CD4-positive, alpha-beta T cell treated with Interleukin-12 subunit alpha and Interleukin-12 subunit beta, for 1 hour (primary cell): ENCODE measurements at places on chromosomes 3 and 15.

DNA sequence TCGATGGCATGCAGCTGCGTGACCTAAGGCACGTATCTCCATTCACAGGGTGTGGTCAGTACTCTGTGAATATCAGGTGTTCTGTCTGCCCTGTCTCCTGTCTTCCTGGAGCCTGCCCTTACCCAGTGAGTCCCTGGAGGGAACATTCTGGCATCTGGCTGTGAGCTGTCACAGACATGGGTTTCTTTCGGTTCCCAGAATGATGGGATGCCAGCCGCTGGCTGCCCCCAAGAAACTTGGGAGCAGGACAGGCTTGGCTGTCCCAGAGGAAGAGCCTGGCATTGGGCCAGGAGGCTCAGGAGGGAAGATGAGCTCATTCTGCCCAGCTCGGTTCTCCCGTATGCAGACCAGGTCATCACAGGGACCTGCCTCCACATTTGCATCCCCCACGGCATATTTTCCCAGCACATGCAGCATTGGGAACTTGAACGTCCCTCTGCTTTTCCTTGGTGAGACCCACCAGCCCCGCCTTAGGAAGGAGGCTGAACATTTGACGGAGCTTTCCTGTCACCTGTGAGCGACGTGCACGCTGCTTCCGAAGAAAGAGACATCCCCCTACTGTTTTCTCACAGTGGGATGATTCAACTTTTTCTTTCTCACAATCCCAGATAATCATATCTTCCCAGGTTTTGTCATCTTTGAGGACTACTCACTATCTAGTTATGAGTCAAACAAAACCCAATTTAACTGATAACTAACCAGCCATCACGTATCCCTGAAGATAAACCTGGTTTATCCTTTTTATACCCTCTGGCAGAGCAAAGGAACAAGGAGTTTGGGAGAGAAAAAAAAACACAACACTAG lies 22.0 kb upstream of the PGPEP1L start:
- DNase-seq = no peak

- no peak for DNase-seq
Measured at GRCh38 chr3:133827136-133827535, 21.5 kb downstream of the SRPRB start.

DNA sequence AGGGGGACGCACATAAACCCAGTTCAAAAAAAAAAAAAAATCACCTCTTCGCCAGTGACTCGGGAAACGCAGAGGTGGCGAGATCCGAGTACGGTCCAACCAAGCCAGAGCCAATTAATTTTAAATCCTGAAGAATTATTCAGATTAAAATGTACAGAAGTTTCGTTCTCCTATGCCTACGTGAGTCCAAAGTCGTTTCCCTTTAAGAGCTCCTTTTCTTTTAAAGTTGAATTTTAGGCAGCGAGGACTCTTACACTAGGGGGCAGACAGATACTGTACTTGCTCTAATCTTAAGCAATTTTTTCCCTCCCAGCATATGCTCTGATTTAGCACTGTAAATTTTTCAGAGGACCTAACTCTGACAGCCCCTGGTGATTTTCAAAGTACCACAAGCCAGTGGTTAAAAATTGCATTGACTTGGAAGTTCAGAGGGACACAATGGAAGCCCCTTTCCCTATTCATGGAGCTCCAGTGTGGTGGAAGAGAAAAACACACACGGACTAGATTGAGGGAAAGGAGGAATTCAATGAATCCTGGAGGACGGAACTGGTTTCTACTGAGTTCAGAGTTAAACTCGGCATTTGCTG lies 3.3 kb upstream of the NR2F2 start:
- DNase-seq = no peak

GRCh38 chr15:49741712-49742111 lies 120.9 kb downstream of the DTWD1 start:
- no peak for DNase-seq

DNA sequence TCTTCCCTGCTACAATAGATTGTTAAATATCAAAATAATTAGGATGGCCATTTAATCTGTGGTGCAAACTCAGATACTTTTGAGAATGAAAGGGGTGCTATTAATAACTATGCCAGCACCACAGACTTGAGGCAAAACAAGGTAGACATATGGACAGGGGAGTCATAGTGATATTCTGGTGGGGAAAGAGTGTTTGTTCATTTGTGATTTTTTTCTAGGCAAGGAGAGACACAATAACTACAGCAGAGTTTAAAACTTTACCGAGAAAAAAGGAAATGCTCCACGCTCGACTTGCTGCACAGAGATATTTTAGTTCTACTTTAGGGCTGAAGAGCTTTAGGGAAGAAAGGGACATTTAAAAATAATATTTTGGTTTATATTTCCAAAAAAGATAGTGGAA lies 611.2 kb upstream of the GRM7 start:
- no peak for DNase-seq

DNA sequence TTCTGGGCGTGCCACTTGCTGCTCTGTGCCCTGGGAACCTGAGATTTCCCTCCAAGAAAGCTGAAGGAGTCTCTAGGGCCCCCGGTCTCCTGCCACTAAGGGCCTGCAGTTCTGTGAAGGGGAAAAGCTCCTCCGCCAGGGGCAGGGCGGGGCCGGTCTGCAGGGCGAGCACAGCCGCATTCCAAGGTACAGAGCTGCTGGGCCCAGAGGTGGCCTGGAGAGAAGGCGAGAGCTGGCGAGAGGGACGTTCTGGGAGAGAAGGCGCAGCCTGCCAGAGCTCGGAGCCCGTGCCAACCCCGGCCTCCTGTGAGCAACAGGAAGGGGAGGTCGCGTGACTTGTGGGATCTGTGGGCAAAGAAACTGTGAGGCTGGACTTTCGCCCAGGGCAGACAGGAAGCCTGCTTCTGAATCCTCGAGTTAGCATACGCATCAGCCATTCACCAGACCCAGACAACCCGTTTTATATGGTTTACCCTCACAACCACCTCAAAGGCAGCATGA lies 500.4 kb downstream of the SHQ1 start:
- peak; percentile 24 for DNase-seq

DNA sequence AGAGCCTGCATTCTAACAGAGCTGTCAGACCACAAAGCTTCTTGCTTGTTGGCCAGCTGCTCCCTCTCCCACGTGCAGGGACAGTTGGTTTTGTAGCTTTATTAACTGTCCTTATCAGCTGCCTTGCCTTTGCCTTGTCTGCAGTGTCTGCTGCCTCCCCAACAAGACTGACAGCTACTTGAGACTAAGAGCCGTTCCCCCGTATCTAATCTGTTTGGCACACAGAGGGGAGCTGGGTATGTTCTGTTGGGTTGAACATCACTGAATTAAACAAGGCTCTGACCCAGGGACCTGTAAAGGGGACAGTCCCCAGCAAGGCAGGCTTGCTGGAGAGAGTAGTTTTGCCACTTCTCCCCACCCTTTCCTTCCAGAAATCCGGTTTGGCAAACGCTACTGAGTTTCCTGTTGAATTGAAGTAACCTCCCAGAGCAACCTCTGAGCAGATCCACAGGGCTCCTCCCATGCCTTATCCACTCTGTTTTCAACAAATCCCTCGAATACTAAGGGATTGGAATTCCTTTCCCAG lies 116.1 kb downstream of the ANP32A start:
- DNase-seq = no peak

DNA sequence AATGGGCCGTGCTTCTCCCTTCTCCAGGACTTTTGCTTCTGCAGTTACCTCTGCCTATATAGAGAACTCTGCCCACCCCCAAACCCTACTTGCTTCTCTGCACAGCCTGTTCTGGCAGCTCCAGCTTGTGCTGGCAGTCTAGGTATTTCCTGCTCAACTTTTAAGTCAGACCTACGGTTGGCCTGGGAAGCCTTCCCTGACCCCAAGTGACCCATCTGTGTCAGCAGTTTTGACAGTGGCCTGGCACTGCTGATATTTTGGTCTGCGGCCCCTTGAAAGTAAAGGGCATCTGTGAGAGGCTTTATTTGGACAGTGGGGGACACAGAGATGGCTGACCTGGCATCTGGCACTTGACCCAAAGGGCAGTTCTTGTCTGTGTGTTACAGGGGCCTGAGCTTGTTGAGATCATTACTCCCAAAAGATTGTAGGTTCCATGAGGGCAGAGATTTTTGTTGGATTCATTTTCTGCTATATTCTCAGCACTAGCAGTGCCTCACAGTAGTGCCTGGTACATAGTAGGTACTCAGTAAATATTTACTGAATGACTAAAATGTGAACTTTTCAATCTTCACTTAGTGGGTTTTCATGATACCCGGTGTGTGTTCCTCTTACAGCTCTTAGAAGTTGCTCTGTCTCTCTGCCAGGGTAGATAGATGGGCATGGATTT lies 55.2 kb upstream of the TRAK1 start:
- no peak for DNase-seq

DNA sequence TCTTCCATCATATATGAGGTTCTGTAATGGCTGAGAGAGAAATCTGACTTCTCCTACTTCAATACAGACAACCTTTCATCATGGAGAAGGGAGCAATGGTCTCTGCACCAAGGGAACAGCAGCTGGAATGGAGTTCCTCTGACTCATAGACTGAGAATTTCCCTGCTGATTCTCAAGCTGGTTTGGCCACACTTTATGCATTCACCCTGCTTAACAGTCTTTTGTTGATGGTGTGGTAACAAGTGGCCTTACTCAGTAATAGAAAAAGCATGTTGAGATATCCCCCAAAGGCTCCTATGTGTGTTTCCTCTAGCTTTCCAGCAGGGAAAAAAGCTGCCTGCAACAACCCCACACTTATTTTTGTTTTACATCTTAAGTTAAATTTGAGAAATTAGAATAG lies 138.1 kb downstream of the GREM1 start:
- no peak for DNase-seq

- DNase-seq = no peak
Measured at GRCh38 chr3:4297486-4297885, 5.7 kb upstream of the SETMAR start.

DNA sequence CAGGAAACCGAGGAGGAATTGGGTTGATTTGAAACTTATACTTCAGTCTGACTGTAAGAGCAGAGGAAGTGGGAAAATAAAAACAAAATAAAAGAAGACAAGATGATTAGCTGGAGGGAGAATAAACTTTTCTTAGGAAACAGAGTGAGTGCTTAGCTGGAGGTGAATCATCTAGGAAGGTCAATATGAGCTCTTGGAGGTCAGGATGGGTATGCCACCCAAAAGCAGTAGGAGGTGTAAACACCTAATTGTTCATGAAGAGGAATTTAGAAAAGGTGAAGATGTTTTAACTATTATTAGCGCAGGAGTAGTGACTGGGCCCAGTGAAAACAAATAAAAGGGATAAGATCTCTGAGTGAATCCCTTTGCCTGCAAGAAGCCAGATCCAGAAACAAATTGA lies 39.9 kb upstream of the ARL14 start:
- no peak for DNase-seq

- DNase-seq = no peak
Measured at GRCh38 chr3:107068980-107069379, 308.3 kb upstream of the CCDC54 start.

- no peak for DNase-seq
Measured at GRCh38 chr3:43735618-43736017, 44.9 kb downstream of the ABHD5 start.

DNA sequence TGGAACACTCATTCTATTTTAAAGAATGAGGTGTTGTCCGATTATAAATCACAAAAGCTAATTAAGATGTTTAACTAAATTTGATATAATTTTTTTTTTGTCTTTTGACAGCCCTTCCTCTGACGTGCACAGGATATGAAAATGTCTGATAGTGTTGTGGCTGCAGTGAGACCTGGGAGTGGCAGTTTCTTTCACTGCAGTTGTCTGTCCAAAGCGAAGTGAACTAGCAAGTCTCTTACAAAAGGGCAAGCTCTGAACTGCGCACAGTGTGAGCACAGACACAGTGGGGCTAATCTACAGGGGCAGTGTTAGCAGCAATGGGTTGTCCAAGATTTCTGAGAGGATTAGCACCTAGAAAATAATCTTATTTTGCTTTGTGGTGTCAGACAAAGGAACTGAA lies 29.1 kb upstream of the MYRIP start:
- DNase-seq = no peak
